PC-3 (cell line): ENCODE measurements at places on chromosomes 2 and 18. TPM values are rescaled to one million over a fixed set of nuclear protein-coding genes. Genes with fewer than 3 reads are reported as not detected.
A peak's percentile ranks its signal among the peaks of the same experiment; 100 is the strongest.

POTEC gene
- 0.04 TPM in 1 of 2 replicates, not detected in the other for total RNA-seq

DSC3 gene
- total RNA-seq: 11.1 and 14.6 TPM in 2 replicates

AMER3 gene
- not detected in 2 replicates for total RNA-seq

SERPINB10 gene
- 0.69 TPM in 1 of 2 replicates, not detected in the other for total RNA-seq

- peaks cover 11% of the 10 kb centered on the region for H3K4me1 ChIP-seq
- no peaks in the 10 kb centered on the region for H3K27me3 ChIP-seq
- no peak for DNase-seq
- no peak overlapping the region for H3K27ac ChIP-seq
- H3K36me3 ChIP-seq: no peaks in the 10 kb centered on the region
Observed at GRCh38 chr2:238100821-238101771, 956 bp downstream of the ESPNL start.

DNA sequence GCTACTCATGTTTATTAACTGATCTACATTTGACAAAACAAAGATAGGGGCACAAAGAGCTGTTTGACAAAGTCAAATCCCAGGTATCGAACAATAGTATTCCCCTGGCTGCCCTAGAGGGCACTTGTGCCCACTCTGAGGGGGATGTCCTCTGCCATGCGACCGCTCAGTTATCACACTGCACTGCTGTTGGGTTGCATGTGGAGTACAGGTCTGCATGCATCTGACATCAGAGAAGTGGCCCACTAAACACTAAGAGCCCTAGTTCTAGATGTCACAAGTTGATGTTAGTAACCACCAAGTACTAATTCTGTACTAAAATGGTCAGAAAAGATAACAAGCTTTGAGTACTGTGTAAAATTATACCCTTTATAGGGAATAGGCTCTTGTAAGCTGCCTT lies 20.1 kb upstream of the FLACC1 start:
- H3K27ac ChIP-seq: no peak overlapping the region
- no peak for DNase-seq
- peaks cover 11% of the 10 kb centered on the region for H3K36me3 ChIP-seq
- H3K4me1 ChIP-seq: no peaks in the 10 kb centered on the region
- H3K4me3 ChIP-seq: no peak overlapping the region

DNA sequence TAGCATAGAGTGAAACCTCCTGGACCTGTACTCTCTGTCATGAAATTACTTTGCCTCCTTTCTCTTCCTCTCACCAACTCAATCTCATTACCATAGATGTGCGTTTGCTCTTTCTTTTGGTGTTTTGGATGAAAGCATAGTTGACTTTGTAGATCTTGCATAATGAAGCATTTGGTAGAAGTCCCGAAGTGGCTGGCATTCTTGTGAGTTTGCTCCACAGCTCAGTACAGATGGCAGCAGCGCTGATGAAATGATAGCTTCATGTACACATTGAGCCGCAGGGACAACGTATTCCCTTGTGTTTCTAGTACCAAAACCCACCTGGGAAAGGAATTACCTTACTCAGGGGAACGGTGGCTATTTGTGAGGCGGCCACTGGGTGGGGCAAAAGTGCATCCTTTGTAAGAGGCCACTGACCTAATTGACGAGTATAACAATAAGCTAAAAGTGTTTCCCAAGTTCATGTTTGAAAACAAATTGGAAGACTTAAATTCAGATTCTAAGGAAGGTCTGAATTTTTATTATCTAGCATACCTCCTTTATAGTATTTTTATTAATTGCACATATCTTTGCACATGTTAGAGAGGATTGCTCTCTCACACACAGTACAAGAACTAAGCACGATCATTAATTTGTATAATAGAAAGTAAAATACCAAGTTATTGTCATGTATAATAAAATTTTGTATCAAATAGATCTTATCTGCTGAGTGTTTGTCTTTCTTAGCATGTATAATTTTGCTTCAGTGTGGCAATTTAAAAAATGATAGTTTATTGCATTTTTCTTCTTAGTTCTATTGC lies 25.4 kb upstream of the CDH7 start:
- peak; percentile 73 for DNase-seq
- H3K4me1 ChIP-seq: no peaks in the 10 kb centered on the region

DNA sequence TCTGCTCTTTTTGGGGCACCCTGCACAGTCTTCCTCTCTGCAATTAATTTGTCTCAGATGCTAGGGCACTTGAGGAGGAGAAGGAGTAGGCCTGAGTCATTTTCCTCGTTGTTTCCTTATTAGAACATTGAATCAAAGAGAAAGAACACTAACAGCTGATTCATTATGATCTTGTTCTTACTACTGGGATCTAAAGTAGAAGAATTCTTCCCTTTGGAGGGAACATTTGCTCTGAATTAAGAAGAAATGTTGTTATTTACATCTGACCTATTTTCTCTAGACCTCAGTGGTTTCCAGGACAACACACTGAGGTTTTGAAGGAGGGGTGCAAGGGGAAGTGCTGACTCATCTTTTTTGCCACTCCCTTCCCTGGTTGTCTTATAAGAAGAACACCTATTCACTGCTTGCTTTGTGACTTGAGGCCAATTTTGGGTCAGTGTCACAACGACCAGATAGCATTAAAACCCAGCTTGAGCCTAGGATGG lies 24.3 kb upstream of the STAT1 start:
- no peaks in the 10 kb centered on the region for H3K27me3 ChIP-seq
- H3K4me3 ChIP-seq: no peak overlapping the region
- peak; percentile 44 for DNase-seq
- H3K27ac ChIP-seq: peak overlapping the region; percentile 17
